ENCODE measurements at places on chromosomes 13 and 19.

GRCh38 chr19:3062165-3063105 lies at the start of gene TLE5:
TSS of gene TLE5 (minus strand) at chr19:3062495. CDS start at chr19:3062200, 295 bp downstream.
- DNase-seq = no peak

GRCh38 chr19:11096210-11096841 lies 7.1 kb downstream of the LDLR start:
- DNase-seq = no peak

DNA sequence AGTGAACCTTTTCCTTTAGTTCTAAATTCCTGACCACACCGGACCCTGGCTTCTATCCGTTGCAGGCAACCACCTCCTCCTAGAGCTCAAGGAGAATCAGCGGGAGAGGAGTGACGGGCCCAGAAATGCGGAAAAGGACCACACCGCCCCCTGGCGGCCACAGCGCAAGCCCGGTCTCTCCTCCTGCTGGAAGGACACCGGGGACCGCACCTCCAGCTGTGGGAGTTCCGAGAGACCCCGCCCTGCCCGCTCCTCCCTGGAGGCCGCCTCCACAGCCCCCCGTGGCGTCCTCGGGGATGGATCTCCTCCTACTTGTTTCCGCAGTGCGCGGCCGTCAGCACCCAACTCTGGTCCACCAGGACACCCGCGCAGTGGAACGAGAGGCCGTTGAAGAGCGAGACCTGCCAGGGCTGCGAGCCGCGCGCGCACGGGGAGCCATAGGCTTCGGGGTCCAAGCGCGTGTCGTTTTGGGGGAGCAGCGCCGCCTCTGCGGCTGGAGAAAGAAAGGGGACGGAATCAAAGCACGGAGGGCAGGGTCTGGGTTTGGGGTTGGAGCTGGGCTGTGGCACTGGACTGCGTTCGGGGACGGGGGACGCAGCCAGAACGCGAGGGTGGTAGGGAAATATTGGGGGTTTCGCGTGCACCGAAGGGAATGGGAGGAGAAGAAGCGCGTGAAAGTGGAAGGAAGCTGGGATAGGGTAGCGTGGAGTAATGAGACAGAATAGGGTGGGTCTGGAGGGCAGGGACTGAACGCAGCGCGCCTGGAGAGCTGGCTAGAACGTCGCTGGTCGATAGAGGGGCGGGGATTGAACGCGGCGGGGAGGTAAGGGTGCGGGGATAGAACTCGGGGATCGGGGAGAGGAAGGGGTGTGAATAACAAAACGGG lies 2.5 kb downstream of the KLK10 start:
- DNase-seq = no peak

- no peak for DNase-seq
These were observed 9.3 kb downstream of the POLR2E start for GRCh38 chr19:1085676-1086442.

GRCh38 chr13:33146843-33147611 lies 130.8 kb downstream of the KL start:
- no peak for DNase-seq

- no peak for DNase-seq
These were observed 77.6 kb downstream of the KDM4B start for GRCh38 chr19:5046339-5047039.

DNA sequence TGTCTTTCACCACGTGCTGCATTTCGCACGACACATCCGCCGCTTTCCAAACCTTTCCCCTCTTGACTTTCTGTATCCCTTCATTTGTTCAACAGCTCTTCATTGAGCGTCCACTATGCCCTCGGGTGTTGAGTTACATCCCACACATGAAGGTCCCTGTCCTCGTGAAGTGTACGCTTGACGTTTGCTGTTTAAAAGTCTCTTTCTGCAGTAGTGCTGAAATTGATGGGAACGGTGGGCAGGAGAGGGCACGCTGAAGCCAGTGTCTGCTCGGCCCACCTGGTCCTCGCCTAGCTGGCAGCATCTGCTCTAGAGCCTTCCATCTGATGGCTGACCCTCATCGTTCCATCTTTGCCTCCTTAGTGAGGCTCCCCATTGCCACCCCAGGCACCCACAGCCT lies 55.6 kb upstream of the AMER2 start:
- no peak for DNase-seq

GRCh38 chr19:12789904-12790619 lies 1.2 kb upstream of the JUNB start:
- no peak for DNase-seq

DNA sequence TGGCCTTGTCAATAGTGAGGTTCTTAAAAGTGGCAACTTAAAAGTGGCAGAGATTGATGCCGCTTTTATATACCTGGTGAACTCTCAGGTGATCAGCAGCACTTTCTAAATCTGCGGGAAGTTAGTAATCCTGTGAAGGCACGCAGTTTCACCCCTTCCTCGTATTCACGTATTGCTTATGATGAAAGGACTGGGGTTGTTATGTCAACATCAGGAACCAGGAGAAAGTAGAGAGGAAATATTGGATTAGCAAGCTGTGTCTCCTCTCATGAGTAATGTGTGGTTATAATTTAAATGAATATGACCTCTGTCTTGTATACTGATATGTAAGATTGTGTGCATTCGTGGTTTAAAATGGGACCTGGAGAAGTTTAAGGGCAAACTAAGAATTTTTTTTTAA lies 544.6 kb downstream of the SLITRK6 start:
- no peak for DNase-seq

DNA sequence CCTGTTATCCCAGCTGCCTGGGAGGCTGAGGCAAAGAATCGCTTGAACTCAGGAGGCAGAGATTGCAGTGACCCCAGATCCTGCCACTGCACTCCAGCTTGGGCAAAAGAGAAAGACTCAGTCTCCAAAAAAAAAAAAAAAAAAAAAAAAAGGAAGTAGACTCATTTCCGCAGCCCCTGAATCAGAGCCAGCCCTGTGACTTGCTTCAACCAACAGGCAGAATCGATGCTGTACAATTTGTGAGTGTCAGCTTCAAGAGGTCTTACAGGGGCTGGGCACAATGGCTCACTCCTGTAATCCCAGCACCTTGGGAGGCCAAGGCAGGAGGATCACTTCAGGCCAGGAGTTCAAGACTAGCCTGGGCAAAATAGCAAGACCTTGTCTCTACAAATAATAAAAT lies 12.8 kb downstream of the ANKRD27 start:
- DNase-seq = no peak

GRCh38 chr13:109897988-109898624 lies 111.7 kb upstream of the IRS2 start:
- DNase-seq = no peak

DNA sequence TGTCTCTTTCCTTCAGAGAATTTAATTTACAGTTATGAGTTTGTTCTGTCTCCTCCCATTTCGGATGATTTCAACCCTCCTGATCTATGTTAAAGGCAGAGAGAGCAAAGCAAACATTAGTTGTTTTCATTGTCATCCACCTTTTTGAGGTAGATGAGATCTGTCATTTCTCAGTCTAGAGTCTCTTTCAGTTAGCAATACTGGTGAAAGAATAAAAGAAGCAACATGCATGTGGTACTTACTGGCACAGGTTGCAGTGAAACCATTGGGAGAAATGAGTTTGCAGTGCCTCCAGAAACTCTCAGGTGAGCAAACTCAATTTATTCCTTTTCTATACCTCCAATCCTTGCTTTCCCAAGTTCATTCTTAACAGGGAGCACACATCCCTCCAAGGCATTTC lies 99.4 kb downstream of the RBM26 start:
- no peak for DNase-seq

GRCh38 chr13:36130193-36130551 lies 1.0 kb downstream of the DCLK1 start:
- no peak for DNase-seq

DNA sequence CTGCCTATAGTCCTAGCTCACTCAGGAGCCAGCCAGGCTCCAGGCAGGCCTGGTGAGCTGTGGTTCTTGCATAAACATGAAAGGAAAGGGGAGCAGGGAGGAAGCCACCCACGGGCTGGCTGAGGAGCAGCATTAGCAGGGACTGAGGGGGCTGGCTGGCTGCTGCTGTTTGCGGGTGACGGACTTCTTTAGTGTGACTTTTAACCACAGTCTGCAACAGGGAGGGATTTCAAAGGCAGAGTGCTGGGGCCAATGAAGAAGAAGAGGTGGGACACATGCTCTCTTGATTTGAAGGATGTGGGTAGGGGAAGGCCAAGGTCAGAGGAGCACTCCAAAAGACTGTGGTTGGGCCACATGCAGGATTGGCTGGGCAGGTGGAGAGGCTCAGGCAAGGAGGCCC lies 223.0 kb downstream of the DNAJC15 start:
- no peak for DNase-seq

DNA sequence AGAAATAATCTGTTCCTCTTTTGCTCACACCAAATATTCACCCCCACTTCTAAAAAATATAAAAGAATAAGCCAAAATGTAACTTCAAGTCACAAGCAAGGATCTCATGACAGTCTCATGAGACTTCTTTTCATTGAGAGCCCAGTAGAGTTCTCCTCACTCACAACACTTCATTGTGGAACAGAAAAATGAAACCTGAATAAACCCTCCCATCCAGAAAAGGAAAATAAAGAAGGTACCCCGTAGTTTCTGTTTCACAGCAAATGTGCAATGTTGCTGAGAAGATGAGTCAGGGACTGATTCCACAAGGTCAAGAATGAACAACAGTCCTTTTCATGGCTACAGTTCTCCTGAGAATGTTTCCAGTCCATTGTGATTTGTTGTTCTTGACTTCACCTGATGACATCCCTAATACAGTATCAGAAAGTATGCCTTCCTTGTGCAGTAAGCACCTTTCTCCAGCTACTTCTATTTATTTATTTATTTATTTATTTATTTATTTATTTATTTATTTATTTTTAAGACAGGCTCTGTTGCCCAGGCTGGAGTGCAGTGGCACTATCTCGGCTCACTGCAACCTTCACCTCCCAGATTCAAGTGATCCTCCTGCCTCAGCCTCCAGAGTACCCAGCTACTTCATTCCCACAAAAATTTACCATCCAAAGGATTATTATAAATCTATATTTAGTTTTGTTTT lies 6.4 kb upstream of the ZNF841 start:
- no peak for DNase-seq

DNA sequence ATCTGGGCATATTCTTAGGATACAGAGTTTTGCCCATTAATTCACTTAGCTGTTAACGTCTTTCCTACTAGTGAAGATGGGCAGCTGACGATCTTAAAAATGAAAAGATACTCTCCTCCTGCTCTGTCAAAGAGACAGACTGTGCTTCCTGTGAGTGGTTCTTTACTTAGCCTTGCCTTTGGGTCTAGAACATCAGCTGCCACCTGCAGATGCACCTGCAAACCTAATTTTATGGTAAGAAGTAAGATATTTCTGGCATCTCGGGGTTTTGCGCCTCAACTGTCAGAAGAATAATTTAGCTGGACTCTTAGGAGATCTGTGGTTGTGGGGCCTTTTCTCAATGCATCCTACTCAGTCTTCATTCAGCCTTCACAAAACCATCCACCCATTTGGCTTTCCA lies 36.2 kb downstream of the TRPC4 start:
- DNase-seq = no peak

DNA sequence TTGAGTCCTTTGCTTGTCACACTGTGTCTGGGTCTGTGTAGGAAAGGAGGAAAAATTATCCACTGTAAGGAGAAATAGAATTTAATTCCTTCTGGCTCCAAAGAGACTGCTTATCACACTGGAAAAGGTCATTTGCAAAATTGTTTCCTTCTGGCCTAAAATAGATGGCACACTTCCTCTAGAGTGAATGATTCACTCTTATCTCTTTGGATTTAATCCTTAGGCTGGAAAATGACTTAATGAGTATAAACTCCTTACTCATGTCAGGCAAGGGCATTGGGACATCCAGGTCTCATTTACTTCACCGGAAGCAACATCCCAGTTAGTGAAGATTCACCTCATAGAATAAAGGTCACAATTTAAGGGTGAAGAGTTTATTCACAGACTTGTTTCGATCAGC lies 293.6 kb downstream of the OXGR1 start:
- no peak for DNase-seq

DNA sequence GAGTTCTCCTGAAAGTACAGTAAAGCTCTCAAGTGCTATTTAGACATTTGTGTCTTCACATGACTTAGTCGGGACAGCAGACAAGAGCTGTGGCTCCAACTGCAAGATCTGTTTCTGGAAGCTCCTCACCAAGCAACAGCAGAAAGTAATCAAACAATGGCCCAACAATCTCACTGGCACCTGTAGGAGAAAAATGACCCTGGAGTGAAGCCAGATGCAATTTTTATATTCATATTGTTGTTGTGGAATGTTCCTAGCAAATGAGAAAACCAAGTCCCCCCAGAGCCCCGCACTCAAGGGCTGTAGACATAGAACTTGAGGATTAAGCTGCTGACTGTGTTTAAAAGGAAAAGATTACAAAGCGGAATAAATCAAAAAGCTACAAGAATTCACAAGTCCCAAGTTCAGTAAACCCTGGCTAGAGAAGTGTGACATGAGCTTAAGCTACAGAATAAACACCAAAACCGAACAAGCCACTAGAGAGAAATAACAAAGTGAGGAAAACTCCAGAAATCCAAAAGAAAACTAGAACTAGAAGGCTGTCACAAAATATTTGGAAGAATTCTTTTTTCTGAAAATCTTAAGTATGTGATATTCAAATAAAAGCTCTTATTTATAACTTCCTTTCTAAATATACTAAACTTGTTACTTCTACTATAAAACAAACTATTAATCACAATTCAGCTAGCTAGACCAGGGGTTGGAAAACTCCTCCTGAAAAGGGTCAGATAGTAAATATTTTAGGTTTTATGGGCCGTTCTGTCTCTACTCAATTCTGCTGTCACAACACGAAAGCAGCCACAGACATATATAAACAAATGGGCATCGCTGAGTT lies 454.5 kb downstream of the SUCLA2 start:
- DNase-seq = no peak

DNA sequence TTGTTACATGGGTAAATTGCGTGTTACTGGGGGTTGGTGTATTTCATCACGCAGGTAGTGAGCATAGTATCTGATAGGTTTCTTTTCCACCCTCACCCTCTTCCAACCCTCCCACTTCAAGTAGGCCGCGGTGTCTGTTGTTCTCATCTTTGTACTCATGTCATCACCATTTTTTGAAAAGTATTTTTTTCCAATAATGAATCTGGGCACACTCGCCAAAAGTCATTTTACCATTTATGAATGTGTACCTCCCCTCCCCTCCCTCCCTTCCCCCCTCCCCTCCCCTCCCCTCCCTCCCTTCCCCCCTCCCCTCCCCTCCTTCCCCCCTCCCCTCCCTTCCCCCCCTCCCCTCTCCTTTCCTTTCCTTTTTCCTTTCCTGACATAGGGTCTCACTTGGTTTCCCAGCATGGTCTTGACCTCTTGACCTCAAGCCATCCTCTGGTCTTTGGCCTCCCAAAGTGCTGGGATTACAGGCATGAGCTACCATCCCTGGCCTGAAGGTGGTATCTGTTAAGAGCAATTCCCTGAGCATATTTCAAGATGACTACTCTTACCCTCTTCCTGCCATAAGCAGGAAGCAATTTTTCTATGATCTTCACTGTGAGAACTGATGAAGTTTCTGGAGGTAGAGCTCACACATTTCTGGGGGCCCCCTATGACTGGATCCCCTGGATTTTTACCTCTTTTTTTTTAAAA lies 15.7 kb downstream of the ZNF627 start:
- no peak for DNase-seq

- no peak for DNase-seq
These were observed 8.8 kb downstream of the ZIC2 start for GRCh38 chr13:99990126-99990977.

GRCh38 chr13:35987572-35988513 lies 143.3 kb downstream of the DCLK1 start:
- no peak for DNase-seq

- DNase-seq = no peak
These were observed 5.7 kb upstream of the MRPS31 start for GRCh38 chr13:40776681-40777165.
